Epithelial cell of proximal tubule (primary cell): ENCODE measurements at places on chromosomes 3 and 15. TPM values are rescaled to one million over a fixed set of nuclear protein-coding genes. Genes with fewer than 3 reads are reported as not detected.

GRCh38 chr3:22117751-22118346 lies 366.8 kb upstream of the ZNF385D start:
- DNase-seq: no peak

GRCh38 chr3:113736548-113737089 lies 9.4 kb downstream of the NAA50 start:
- no peak for DNase-seq

Gene HYAL1
- total RNA-seq: 1.3 and 2.2 TPM in 2 replicates

DNA sequence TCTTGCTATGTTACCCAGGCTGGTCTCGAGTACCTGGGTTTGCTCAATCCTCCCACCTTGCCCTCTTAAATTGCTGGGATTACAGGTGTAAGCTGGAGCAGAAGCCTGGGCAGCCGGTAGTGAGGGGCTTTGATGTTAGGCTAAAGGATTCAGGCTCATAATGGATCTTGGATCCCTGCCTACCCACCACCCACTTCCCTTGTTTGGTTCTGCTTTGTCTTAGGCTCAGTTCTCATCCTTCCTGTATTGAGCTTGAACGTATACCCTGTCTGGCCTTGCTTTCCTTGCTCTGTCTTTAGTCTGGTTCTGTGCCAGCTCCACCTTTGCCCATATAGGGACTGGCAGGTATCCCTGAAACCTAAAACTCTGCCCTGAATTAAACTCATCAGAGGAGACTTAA lies 1.7 kb downstream of the PPCDC start:
- no peak for DNase-seq

DNA sequence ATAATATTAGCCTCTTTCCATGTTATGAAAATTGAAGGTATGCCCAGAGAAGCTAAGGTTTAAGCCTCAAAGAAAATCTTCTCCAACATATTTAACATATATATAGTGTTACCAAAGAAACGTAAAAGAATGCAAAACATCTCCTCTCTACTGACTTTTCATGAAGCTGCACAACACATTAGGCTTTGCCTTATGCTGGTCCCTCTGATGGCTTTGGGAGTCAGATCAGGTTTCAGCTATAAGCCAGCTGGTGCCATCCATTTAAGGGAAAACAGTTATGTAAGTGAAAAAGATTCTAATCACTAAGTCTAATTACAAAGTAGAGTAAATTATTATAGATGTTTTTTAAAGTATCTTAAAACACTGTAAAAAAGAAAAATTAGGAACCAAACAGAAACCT lies 410.5 kb downstream of the LSAMP start:
- DNase-seq: no peak

DNA sequence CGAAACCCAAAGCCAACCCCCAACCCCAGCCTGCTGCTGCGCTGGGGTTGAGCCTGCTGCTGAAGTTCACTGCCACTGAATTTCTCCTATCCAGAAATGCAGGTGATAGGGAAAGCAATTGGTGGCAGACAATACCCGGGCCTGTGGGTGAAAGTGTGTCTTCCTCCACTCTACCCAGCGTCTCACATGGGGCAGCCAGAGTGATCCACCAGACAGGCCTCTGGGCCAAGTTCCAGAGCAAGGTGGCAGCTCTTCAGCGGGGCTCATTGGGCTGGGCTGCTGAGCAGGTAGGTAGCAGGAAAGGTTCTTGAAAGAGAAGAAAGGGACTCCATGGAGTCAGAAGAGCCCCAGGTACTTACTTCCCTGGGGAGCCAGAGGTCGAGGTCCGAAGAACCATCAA lies 6.0 kb downstream of the ADCY5 start:
- no peak for DNase-seq

GRCh38 chr3:23623844-23624243 lies 181.9 kb upstream of the UBE2E1 start:
- DNase-seq: no peak

Gene CLEC3B
- not detected in 2 replicates for total RNA-seq
